ENCODE measurements at places on chromosomes 12 and 14.

DNA sequence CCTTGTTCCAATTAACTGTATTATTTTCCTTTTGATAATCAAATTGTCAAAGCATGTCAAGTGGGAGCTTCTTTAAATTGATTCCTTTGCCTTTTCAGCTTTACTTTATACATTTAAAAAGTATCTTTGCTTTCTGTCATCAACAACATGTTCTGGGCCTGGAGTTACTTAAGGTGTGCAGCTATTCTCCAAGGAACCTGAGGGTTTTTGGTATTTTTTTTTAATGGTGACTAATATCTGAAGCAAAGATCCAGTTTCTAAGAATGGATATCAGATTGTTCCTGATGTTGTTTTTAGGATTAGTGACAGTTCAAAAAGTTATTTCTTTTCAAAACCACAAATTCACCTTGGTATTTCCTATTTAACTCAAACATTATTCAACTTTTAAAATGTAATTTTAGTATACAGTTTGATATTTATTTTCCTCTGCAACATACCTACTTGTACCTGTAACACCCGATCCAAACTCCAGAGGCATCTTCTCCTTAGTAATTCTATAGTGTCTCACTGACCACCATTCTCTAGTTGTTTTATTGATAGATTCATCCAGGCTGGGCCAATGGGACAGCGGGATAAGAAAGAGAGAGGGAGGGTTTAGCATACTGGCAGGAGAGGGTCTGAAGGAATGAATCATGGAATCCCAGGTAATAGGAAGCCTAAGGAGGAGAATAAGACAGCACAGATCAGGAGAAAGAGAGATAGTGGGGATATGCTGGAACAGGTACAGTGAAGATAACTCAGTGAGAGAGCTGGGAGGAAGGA, 3.1 kb downstream of the CBLN3 start:
- DNase-seq = no peak

DNA sequence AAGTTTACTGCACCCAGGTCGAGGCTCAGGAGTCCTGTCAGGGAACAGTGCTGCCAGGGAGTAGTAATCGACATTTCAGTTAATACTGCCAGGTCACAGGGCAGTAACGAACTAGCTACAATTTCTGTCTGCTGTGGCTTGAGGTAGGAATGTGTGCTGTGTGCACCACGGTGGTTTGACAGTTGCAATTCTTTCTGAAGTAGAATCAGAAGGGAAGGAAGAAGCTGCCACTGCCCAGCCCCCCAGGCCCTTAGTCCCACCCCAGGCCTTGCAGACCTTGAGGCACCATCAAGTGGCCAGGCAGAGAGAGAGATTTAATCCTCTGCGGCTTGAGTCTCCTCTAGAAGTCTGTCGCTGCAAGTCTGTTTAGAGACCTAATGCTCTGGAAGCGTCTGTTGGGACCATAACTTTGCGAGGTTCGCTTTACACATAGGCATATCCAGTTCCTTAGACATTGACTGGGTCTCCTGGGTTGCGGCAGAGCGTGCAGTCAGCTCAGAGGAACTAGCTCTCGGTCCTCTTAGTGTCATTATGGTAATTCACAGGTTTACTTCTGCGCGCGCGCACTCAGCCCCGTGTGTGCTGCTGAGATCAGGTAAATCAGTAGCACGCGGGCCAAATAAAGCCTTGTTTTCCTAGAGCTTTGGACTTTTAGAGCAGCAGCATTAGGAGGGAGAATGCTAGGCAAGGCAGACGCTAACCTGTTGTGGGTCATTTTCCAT, 9.8 kb downstream of the NKX2-1 start:
- DNase-seq = no peak

DNA sequence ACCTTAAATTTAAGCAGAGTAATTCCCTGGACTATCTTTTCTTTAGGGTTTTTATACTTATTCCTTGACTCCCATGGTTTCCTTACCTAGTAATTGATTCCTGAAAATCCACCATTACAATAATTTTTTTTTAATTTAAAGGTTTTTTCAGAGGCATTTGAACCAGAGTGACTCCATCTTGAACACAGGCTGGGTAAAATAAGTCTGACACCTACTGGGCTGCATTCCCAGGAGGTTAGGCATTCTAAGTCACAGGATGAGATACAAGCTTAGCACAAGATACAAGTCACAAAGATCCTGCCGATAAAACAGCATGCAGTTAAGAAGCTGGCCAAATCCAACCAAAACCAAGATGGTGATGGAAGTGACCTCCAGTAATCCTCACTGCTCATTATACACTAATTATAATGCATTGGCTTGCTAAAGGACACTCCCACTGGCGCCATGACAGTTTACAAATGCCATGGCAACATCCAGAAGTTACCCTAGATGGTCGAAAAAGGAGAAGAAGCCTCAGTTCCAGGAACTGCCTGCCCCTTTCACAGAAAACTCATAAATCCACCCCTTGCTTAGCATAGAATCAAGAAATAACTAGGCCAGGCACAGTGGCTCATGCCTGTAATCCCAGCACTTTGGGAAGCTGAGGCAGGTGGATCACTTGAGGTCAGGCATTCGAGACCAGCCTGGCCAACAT, 53.6 kb downstream of the SLC25A21 start:
- DNase-seq = no peak

- no peak for DNase-seq
Measured at GRCh38 chr12:52257074-52257551, 17.3 kb upstream of the KRT86 start.

DNA sequence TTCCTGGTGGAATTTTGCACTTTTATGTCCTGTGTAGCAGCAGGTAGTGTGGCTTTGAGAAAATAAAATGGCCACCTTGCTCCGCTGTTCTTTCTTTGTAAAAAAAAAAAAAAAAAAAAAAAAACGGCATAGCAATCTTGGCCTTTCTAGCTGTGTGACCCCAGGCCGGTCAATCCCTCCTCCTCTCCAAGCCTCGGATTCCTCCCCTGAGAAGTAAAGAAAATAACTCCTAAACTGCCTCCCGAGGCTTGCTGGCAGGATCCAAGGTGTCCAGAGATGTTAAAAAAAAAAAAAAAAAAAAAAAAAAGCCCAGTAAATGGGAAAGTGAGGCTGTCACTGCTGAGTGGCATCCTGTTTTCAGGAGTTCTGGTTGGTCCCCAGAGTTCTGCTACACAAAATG, 23.9 kb upstream of the MAP1LC3B2 start:
- no peak for DNase-seq

GRCh38 chr14:105475269-105476096, 862 bp downstream of the CRIP2 start:
- DNase-seq = no peak

DNA sequence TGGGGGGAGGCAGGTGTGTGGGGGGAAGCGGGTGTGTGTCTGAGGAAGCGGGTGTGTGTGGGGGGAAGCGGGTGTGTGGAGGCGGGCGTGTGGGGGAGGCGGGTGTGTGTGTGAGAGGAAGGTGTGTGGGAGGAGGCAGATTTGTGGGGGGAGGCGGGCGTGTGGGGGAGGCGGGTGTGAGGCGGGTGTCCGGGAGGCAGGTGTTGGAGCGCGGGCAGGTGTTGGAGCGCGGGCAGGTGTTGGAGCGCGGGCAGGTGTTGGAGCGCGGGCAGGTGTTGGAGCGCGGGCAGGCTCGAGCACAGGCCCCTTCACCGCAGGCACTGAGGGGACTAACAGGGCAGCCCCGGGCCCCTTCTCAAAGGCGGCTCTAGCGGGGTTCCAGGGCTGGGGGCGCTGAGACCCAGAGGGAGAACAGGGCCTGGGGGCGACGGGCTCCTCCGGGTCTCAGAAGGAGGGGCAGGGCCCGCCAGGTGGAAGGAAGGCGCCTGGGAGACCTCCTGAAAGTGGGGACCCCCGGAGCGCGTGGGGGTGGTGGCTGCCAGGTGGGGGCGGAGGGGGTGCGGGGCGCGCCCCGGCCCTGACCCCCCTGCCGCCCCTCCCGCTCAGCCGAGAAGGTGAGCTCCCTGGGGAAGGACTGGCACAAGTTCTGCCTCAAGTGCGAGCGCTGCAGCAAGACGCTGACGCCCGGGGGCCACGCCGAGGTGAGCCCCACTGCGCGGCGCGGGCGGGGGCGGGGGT, 3.2 kb downstream of the CRIP2 start:
- DNase-seq = no peak

GRCh38 chr14:90580377-90581335, 183.8 kb downstream of the CALM1 start:
- no peak for DNase-seq

DNA sequence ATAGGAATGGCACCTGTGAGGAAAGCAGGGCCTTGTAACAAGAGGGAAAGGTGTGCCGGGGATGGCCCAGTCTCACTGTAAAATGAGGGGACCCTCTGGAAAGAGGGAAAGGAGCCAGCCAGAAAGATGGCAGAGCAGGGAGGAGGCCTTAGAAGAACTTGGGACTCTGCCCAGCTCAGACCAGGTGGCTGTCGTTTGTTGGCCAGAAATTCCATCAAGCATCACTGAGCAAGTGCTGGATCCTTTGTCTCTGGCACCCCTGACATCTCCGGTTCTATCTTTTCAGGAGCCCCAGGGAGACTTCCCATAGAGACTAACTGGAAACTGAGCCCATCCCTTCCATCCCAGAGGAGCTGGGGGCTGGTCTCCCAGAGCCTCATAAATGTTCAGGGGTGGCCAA, 43.3 kb downstream of the DEGS2 start:
- DNase-seq = no peak
